HT-29 (cell line): ENCODE measurements at places on chromosomes 11 and 22.

DNA sequence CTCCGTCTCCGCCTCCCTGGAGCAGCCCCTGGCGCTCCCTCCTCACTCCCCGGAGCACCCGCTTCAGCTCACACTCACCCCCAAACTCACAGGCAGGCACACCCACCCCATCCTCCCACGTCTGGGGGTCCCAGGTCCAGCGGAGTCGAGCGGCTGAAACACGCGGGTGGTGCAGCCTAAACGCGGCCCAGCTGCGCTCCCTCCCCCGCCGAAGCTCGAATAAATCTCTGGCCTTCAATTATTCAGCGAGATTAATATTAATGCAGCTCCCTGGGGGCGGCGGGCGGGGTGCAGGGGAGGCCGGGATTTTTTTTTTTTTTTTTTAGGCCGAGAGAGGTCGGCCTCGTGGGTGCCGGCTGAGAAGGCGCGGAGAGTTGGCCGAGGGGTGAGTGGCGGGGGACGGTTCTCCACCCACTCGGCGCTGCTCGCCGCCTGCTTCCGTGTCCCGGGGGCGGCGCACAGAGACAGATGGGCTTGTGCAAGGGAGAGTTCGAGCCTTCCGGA is 524 bp upstream of the SLC1A2 start:
- no peak for DNase-seq

DNA sequence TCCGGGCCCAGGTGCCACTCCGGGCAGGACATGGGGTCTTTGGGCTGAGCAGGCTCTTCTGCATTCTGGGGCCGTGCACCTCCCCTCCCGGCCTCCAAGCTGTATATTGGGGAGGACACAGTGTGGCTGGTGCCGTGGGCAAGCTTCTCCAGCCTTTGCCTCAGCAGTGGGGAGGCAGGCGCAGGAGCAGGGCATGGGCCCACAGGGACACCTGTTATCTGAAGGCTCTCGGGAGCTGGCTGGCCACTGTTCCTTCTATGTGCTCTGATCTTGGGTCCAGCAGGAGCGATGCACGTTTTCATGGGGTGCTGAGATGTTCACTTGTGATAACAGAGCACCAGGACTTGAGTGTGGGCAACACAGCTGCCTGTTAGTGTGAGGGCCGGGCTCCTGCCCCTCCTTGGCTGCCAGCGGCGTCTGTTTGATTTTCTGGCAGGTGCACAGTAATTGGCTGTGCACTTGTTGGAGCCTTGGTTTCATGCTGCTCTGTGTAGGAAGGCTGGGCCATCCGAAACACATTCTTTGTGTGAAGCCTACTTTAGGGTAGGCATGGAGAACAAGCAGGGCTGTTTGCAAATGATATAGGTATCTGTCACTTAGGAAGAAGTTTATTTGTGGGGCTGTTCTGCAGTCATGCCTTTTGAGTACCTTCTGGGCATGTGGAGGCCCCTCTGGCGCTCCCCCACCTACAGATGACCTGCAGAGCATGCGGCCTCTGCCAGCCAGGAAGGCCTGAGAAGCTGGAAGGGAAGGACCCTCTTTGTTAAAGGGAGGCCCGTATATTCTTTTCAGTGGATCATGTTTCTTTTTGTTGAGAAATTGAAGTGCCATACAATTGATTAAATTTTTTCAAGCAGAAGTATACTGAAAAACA is 201.5 kb downstream of the TBC1D22A start:
- no peak for DNase-seq

- no peak for DNase-seq
These were observed 500.5 kb downstream of the BUD13 start for GRCh38 chr11:116272181-116272789.

GRCh38 chr11:57111619-57112018 is 70.1 kb upstream of the LRRC55 start:
- no peak for DNase-seq

GRCh38 chr11:58286249-58286648 is 18.2 kb upstream of the OR10W1 start:
- peak; percentile 53 for DNase-seq

DNA sequence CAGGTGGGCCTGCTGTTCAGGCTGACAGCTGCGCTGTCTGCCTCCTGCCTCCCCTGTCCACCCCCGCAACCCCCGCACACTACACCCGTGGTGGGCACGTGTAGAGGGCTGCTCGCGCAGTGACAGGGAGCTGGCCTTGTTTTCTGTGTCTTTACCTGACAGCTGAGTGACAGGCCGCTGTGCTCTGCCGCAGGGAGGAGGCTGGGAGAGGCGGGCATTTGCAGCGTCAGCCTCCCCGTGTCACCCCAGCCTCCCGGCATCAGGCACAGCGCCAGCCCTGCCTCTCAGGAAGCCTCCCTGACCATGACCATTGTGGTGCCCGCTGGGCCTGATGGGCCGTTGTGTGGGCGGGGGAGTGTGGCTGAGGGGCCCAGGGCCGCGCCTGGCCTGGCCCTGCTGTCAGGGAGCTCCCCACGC is 32.0 kb upstream of the RELT start:
- no peak for DNase-seq

DNA sequence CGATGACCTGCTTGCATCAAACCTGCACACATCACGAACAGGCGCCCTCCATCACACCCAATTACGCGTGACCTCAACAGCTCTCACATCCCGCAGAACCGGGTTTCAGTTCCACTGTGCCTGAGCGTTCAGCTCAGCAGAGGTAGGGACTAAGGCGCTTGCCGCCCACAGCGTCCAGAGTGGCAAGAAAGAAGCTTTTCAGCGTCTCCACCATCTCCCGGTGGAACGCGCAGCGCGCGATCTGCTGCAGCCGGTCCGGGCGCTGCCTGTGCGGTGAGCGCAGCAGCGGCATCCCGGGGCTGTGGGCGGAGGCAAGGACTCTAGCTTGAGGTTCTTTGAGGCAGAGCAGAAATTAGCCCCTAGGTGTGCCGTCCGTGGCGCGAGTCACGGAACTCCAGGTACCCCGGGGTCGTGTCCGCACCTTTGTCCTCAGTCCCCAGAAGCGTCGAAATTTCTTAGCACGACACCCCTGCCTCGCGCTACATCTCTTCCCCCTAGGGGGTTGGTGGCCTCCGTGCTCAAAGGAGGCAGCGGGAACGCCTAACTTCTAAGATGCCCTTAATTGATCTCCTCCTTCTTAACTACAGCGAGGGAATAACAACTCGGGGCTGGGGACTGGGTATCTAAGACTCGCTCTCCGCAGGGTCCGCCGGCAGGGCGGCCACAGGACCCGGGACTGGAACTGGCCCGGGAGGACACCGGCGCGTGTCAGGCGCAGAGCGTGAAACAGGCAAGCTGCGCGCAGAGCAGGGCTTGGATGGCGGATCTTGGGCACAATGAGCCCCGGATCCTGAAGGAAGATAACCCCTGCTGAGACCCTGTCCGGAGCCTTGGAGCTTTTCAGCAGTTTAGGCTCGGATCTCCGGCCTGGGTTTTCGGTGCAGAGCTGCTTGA is 1.7 kb upstream of the CALCA start:
- DNase-seq = no peak

GRCh38 chr11:126113012-126113411 is 50.3 kb upstream of the CDON start:
- DNase-seq = peak; percentile 25
